ENCODE measurements at places on chromosomes 1 and 21.

DNA sequence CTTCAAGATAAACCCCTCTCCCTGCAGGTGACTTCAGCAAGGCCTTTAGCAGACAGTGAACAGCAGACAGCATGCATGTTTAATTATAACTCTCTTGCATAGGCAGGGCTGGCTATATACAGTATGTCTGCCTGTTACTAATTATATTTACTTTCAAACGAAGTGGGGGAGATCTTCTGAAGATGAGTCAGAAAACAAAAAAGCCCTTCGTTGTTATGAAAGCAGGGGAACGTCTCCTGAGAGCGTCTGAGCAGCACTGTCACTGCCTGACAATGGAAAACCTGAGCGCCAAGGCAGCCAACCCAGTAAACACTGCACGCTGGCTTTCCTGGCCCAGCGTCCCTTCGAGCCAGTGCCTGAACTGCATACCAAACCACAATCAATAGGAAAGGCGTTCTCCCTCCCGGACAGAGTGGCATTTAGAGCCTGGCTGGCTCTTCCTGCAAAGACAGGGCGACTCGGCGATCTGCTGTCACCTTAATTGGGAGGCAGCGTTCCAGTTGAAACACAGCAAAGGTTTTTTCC is 54.1 kb downstream of the TOMM20 start:
- peak overlapping the region; percentile 91 for H3K27ac ChIP-seq
- H3K4me3 ChIP-seq, result peak overlapping the region; percentile 7
- H3K4me1 ChIP-seq, result peaks cover 60% of the 10 kb centered on the region

DNA sequence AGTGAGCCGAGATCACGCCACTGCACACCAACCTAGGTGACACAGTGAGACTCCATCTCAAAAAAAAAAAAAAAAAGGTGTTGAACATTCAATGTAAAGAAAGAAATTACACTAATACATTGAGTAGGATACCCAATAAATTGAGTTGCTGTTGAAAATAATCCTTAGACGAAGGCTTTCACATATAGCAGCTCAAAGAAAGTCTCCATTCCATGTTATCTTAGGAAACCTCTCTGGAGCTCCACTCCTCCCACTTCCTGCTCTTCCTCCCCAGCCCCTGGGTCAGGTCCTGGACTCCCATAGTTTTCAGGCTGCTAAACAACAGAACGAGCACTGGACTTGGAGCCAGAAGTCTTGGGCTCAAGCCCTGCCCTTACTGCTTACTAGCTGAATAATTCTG is 15.6 kb upstream of the CNR2 start:
- no peaks in the 10 kb centered on the region for H3K4me1 ChIP-seq
- no peak overlapping the region for H3K4me3 ChIP-seq
- no peaks in the 10 kb centered on the region for H3K27me3 ChIP-seq

GRCh38 chr1:178802873-178803272 is 68.0 kb downstream of the ANGPTL1 start:
- no peak overlapping the region for H3K4me3 ChIP-seq
- no peak overlapping the region for H3K27ac ChIP-seq
- no peak for DNase-seq

DNA sequence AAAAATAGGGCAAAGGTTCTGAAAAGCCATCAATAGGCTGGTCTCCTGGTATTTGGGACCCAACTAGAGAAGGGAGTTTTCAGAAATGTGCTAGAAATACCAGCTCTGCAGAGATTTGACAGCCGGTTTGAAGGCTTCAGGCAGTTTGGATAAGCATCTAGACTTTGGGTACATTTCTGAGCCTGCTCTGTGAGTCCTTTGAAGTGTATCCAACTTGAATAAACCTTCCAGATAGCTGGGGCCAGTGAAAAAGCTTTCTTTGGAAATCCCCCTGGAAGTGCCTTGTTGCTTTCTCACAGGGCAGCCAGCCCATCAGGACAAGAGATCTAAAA is 6.4 kb upstream of the PEF1 start:
- H3K27me3 ChIP-seq, result no peaks in the 10 kb centered on the region
- no peaks in the 10 kb centered on the region for H3K36me3 ChIP-seq
- no peak for DNase-seq
- H3K27ac ChIP-seq, result no peak overlapping the region

GRCh38 chr1:70840260-70840953 is 207.2 kb downstream of the PTGER3 start:
- no peaks in the 10 kb centered on the region for H3K27me3 ChIP-seq
- no peak overlapping the region for H3K27ac ChIP-seq
- no peaks in the 10 kb centered on the region for H3K36me3 ChIP-seq
- H3K4me3 ChIP-seq, result no peak overlapping the region
- no peaks in the 10 kb centered on the region for H3K4me1 ChIP-seq

GRCh38 chr1:74368335-74368734 is 133.1 kb downstream of the TNNI3K start:
- no peaks in the 10 kb centered on the region for H3K36me3 ChIP-seq
- DNase-seq, result no peak
- no peaks in the 10 kb centered on the region for H3K27me3 ChIP-seq
- no peaks in the 10 kb centered on the region for H3K4me1 ChIP-seq
- no peak overlapping the region for H3K4me3 ChIP-seq
- no peak overlapping the region for H3K27ac ChIP-seq

- DNase-seq, result no peak
- H3K27ac ChIP-seq, result no peak overlapping the region
- H3K36me3 ChIP-seq, result no peaks in the 10 kb centered on the region
- H3K4me3 ChIP-seq, result no peak overlapping the region
Measured at GRCh38 chr1:214640431-214641213, 37.6 kb downstream of the CENPF start.

Data from upper lobe of right lung (tissue), 1 donor.